ENCODE measurements at places on chromosomes 3 and 15.

- no peak for DNase-seq
Measured at GRCh38 chr3:58497097-58497496, 5.2 kb downstream of the KCTD6 start.

- no peak for DNase-seq
Measured at GRCh38 chr3:128933213-128933921, 53.9 kb downstream of the ACAD9 start.

DNA sequence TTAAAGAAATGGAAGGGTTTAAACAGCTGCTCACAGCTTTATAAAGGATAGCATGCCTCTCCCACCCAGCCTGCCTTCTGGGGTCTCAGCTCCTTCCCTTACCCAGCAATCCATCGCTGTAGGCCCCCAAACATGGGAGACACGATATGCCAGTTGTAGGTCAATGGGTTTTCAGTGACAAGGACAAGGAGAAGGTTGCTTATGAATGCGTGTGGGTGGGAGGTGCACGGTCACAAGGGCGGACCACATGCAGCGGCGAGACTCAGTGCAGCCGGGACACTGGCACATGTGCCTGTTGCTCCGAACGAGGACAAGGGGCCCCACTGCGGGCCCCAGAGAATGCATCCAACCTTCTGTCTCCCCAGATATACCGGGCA is 67.0 kb downstream of the MGLL start:
- DNase-seq: no peak

GRCh38 chr15:48989170-48989569 is 25.5 kb upstream of the SHC4 start:
- no peak for DNase-seq

GRCh38 chr3:107241217-107241616 is 136.0 kb upstream of the CCDC54 start:
- DNase-seq: no peak

GRCh38 chr3:129435367-129435766 is 4.4 kb downstream of the MBD4 start:
- DNase-seq: no peak

- DNase-seq: no peak
Measured at GRCh38 chr3:156010829-156011228, 109.5 kb upstream of the KCNAB1 start.

DNA sequence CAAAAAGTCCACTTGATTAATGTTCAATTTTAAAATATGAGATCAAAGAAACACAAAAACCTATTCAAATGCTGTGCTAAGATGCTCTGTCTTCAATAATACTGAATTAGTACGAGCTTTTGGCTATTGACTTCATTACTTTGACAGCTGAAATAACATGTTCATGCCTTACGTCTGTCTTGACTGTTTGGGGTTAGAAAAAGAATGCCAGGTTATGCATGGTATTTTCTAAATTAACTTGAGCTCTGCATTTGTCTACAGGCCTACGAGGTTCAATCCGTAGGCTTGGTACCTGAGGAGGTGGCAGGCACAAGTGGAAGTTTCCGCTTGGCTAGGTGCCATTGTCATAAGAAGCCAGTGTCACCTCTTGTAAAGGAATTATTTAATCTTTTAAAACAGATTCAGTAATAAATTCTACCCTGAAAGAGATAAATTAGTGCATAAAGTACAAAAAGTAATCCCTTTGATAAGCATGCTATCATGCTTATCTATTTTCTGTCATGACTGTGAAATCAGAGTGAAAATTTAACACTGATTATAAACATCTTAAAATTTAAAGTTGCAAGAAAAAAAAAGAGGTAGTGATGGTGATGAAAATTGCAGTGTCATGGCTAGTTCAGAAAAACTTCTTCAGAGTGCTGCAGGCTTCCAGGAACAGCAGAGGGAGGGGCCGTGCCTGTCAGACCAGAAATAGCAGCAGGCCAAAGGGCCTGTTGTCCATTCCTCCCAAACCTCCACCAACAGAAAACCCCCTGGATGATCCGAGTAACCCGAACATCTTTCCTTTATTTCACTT is 115.7 kb downstream of the ARRDC4 start:
- DNase-seq: no peak

DNA sequence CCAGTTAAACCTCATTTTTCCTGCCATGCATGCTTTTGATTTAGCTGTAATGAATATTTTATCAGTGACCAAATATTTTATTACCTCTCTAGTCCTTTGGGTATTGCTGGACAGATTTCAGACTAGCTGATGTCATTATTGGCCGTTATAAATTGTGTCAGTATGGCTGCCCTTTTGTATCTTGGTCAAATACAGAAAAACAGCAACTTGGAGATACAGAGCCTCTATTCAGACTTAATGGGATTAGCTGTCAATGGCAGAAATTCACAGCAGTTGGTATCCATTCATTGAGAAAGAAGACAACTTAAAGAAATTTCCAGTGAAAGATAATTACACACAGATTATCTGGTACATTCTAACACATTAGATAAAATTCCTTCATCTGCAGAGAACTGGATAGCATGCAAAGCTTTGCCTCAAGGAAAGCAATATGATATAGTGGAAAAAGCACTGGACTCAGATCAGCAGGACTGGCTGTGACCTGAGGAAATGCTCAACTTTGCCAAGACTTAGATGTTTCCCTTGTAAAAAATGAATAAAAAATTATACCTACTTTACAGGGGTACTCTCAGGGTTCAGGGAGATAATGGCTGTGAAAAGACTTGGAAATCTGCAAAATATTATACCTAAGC is 20.8 kb downstream of the COL6A6 start:
- no peak for DNase-seq

Measured in NCI-H2227 treated with DMSO at 0.1 percent for 48 hours (cell line).